ENCODE measurements at places on chromosomes 6 and 20. TPM values are rescaled to one million over a fixed set of nuclear protein-coding genes. Genes with fewer than 3 reads are reported as not detected.

The PKIB gene
- 13.1 TPM for total RNA-seq

The CD109 gene
- 5.0 TPM for total RNA-seq

The IL17A gene
- not detected for total RNA-seq

DNA sequence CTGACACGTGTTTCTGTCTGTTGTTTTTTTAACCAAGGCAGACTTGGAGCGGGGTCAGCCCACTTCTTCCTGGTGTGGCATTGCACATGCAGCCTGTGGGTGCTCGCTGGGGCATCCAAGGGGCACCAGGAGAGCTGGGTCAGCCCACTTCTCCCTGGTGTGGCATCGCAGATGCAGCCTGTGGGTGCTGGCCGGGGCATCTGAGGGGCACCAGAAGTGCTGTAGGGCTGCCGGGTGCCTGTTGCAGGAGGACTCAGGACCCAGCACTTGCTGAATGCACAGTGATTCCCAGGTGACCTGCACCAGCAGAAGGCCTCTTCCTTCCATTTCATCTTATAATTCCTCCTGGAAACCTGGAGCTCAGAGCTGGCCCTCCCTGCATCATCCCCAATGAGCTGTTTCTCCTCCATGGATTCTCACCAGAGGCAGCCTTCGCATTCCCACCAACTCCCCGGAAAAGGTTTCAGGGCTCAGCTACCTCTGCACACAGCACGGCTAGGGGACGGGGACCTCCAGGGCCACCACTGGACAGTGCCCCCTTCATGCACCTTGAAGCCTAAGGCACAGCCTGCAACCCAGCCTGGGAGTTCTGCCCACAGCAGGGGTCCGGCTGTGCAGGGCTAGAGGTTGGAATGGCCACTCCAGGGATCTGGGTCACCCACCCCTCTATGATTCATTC lies 218.8 kb downstream of the TAF4 start:
- no peak overlapping the region for H3K27ac ChIP-seq
- no peak for DNase-seq
- H3K4me1 ChIP-seq, result no peaks in the 10 kb centered on the region
